ENCODE measurements at places on chromosomes 7 and 10. TPM values are rescaled to one million over a fixed set of nuclear protein-coding genes. Genes with fewer than 3 reads are reported as not detected.

Gene STMP1
- total RNA-seq, result 17.1 TPM

Gene NUTM2E
- not detected for total RNA-seq

Gene SPDYE11
- not detected for total RNA-seq

Gene CD36
- total RNA-seq, result 8.5 TPM

Gene CDK14
- total RNA-seq, result 3.0 TPM

Gene GARIN1A
- 1.5 TPM for total RNA-seq

Gene PRLHR
- total RNA-seq, result not detected

Gene TRPV5
- total RNA-seq, result not detected

Measured in melanocyte of skin (primary cell).